Calu3 (cell line): ENCODE measurements at places on chromosomes 2 and 18. TPM values are rescaled to one million over a fixed set of nuclear protein-coding genes. Genes with fewer than 3 reads are reported as not detected.

DNA sequence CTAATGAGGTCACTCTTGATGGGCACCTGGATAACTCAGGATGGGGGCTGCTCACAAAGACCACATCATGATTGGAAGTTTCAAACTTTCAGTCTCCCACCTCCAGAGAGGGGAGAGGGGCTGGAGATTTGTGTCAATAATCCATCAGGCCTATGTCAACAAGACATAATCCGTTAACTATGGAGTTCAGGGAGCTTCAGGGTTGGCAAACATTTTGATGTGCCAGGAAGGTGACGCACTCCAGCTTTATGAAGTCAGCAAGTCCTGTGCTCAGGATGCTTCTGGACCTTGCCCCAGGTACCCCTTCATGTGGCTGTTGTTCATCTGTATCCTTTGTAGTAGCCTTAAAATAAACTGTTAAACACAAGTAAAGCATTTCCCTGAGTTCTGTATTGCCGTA lies 19.0 kb downstream of the SKA1 start:
- DNase-seq = no peak

GRCh38 chr18:79945118-79946042 lies 6.1 kb downstream of the SLC66A2 start:
- DNase-seq = no peak

Gene UGT1A8
- total RNA-seq = not detected in 2 replicates

Gene AP1S3
- 108 and 119 TPM in 2 replicates for total RNA-seq

DNA sequence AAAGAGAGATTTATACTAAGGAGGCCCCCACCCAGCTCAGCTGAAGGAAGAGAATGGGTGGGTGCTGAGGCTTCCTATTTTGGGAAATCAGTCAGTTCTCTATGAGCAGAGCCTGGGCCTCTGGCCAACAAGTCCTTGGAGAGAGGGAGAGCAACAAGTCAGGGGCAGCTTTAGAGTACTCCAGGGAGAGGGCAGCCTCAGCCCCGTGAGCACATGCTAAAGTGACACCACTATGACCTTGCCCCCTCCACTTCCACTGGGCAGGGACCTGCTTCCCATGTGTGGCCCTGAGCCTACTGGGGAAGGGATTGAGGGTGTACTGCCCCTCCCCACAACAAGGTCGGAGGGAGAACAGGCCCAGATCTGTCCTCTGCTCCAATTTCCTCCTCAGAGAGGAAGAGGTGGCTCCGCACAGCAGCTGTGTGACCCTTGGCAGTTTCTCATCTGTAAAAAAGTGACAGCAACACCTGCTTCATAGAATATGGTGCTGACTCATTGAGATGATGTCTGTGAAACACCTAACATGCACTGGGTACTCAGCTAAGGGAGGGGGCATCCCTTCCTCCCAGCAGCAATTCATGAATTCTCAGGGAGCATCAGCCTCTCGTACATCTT lies 72.9 kb downstream of the CLHC1 start:
- DNase-seq = no peak

DNA sequence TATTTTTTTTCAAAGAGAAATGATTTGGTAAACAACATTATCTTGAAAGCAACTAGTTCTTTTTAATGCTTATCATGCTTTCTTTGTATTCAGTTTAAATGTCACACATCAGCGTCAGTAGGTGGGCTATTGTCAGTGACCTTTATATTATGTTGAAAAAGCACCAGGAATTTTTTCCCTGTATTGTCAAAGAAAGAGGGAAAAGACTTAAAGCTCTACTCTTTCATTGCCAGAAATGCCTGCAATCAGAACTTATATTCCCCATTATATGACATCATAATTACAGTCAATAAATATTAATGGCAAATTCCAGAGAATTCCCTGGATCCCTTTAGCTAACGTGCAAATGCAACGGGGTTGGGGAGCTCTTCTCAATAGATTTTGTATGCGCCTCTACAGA lies 353.9 kb downstream of the CDH2 start:
- DNase-seq = no peak

- DNase-seq = no peak
These were observed 1.5 kb upstream of the OST4 start for GRCh38 chr2:27072920-27073319.

DNA sequence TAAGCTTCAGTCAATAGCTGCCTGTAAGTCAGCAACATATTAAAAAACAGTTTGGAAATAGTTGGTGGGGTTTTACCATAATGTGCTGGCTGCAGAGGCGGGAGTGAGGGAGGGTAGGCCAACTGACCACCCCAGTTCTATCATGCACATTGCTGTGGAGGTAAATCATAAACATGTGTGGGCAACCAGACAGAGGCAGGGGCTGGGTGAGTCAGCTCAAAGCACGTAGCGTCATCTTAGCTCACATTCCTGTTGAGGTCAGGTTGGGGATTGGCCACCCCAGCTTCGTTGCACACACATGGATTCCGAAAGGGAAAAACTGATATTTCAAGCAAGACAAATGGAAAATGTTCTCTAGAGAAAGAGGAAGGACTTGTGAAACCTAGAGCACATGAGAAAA lies 19.5 kb downstream of the GPR45 start:
- DNase-seq = peak; percentile 70

Gene FOXI3
- total RNA-seq = not detected in 2 replicates

Gene GPR35
- total RNA-seq = 40.3 and 49.4 TPM in 2 replicates

Gene EPB41L3
- total RNA-seq = not detected in 2 replicates

Gene SERPINB11
- not detected in 2 replicates for total RNA-seq

GRCh38 chr2:66832646-66833435 lies 397.9 kb downstream of the MEIS1 start:
- DNase-seq = no peak

- DNase-seq = no peak
These were observed 6.0 kb upstream of the ALPI start for GRCh38 chr2:232449964-232450363.

DNA sequence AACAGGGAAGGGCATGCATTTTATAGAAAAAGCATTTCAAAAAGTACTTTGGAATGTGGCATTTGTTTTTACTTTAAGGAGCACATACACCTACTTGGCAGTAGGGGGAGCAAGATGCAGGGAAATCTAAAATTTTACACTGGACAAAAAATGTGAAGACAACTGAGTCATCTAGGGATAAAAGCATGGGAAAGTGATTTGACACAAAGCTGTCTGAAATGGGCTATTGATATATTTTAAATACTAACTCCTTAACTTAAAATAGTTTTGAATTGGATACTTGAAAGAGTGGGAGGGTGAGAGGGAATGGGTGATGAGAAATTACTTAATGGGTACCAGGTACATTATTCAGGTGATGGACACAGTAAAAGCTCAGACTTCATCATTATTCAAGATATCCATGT lies 15.8 kb downstream of the TMEM200C start:
- DNase-seq = no peak

Gene FEV
- total RNA-seq = not detected in 2 replicates

- DNase-seq = no peak
These were observed 17.4 kb upstream of the SLC35G4 start for GRCh38 chr18:11591957-11592356.

Gene RAB17
- 33.3 and 38.3 TPM in 2 replicates for total RNA-seq

DNA sequence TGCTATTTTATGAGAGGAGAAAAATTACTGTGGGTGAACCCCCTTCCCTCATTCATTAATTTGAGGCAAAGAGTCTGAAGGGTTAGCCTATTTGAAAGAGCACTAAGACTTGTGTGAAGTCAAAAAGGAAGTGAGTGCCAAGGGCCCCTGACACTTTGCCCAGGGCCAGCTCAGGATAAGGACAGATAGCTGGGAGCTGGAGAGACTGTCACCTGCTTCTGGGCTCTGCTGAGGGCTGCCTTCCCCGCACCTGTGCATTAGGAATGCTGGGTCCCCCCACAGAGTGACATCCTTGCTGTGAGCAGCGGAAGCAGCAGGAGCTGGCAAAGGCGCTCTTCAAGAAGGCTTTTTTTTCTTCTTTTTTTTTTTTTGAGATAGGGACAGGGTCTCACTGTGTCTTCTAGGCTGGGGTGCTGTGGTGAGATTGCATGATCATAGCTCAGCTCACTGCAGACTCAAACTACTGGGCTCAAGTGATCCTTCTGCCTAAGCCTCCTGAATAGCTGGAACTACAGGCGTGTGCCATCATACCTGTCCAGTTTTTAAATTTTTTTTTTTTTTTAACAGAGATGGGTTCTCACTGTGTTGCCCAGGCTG lies 148.3 kb downstream of the AQP4 start:
- DNase-seq = no peak

- no peak for DNase-seq
These were observed 18.0 kb upstream of the OLA1 start for GRCh38 chr2:174266288-174266687.

GRCh38 chr2:221810650-221811049 lies 238.5 kb upstream of the EPHA4 start:
- no peak for DNase-seq

Gene NTSR2
- not detected in 2 replicates for total RNA-seq

GRCh38 chr18:9400197-9400596 lies 65.6 kb downstream of the TWSG1 start:
- DNase-seq = no peak

- no peak for DNase-seq
These were observed 269.3 kb downstream of the TTC32 start for GRCh38 chr2:19632403-19632991.

- DNase-seq = peak; percentile 69
These were observed 260.4 kb upstream of the SP5 start for GRCh38 chr2:170454471-170455372.

Gene CDK15
- not detected in 2 replicates for total RNA-seq

Gene RESP18
- not detected in 2 replicates for total RNA-seq

Gene POMC
- total RNA-seq = not detected in 2 replicates

Gene MAP3K19
- total RNA-seq = not detected in 2 replicates

DNA sequence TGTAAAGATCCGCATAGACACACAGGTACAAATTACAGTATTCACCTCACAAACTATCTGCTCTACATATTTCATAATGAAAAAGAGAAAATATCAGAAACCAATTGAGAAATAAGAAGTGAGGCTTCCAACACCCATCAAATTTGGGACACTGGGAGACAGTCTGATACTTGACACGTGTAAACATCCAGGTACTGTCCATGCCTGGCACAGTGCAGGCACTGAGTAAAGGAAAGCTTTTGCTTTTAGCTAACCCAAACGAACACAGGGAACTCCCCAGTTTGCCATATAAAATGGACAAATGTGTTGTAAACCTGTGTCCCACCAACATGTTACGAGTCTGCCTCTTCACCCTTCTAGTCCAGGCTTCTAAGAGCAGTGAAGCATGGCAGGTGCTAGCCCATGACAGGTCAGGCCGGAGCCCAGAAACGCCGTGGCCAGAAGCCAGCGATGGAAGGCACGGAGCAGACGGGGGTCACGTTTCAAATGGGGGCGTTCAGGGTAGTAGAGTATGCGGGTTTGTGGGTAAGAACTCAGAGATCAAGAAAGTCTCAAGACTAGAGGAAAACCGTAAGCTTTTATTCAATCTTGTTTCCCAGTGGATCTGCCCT lies 27.0 kb downstream of the CDH2 start:
- DNase-seq = no peak

Gene ALPG
- not detected in 2 replicates for total RNA-seq

GRCh38 chr2:11953258-11953657 lies 206.8 kb downstream of the LPIN1 start:
- DNase-seq = no peak

DNA sequence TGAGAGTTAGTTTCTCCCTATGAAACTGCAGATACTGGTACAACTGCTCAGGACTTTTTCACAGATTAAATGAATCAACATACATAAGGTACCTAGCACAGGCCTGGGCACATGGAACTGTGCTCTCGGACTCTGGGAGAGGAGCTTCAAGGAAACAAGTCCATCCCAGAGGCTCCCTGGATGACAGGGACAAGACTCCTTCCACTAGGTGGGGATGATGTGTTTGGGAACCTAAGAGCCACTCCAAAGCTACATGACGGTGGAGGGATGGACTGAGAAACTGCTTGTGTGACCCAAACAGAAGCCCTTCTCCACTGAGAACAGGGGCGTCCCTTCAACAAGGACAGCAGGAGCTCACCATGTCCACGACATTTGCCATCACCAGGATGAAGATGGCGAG lies 37.1 kb downstream of the CENPO start:
- no peak for DNase-seq

Gene GALNT5
- total RNA-seq = 51.7 and 95.4 TPM in 2 replicates

- DNase-seq = no peak
These were observed 7.1 kb downstream of the GBX2 start for GRCh38 chr2:236161082-236161462.

Gene NETO1
- not detected in 2 replicates for total RNA-seq

DNA sequence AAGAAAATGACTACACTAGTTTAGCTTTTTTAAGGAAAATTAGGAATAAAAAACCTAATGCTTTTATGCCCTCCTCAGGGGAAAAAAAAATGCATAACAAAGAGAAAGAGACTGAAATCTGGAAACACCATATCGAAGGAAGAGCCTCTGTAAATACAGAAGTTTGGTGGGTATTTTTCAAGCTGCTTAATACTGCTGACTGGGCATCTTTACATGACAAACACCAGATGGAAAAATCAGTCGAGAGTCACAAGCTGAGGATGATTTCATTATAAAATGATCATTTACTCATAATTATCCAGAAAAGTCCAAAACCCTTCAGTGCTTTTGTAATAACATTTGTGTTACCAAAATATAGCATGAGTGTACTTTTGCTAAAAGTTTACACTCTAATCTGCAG lies 1600.7 kb upstream of the ACVR2A start:
- DNase-seq = no peak

- no peak for DNase-seq
These were observed 80.5 kb downstream of the NRXN1 start for GRCh38 chr2:50951437-50951836.

DNA sequence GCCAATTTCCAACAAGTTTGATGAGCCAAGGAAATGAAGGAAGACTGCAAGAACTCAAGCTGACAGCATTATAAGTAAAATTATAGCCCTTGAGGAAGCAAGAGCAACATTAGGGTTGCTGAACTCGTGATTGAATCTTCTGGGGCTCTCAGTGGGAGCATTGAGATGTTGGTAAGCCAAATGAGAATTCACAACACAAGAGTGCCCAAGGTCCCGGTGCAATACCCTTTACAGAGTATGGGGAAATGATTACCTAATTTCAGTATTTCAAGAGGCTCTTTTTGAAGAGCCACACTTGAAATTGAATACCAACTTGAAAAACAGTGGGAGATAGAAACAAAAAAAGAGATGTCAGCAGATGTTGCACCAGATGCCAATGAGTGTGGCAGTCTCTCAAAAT lies 554.5 kb downstream of the STK39 start:
- DNase-seq = no peak

DNA sequence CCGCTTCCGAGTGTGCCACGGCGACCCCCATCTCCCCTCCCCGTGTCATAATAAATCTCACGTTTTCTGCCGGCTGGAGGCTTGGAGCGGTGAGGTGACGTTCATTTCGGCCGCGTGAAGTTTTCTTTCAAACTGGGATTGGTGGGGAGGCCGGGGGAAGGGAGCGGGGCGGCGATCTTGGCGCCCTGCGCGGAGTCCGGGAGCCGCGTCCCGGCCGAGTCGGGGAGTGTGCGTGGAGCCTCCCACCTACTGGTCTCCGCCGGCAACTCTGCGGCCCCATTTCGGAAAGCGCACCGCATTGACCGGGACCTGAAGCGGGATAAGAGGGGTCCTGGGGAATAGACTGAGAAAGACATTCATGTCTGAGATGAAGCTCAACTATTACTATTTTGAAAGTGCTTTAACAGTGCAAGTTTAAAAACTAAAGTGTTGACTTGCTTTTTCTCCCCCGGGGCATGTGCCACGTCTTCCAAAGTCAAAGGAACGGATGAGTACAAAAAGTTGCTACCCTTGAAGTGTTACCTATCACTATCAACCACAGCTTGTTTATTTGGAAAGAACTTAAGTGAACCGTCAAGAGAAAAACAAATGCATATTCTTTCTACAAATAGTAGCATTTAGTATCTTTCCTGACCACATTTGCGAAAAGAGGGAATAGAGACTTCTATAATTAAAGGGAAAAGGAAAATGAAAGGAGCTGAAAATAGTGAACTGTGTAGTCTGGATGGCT lies 818 bp upstream of the IKZF2 start:
- DNase-seq = peak; percentile 76
